ENCODE measurements at places on chromosomes 3 and 15. TPM values are rescaled to one million over a fixed set of nuclear protein-coding genes. Genes with fewer than 3 reads are reported as not detected.

DNA sequence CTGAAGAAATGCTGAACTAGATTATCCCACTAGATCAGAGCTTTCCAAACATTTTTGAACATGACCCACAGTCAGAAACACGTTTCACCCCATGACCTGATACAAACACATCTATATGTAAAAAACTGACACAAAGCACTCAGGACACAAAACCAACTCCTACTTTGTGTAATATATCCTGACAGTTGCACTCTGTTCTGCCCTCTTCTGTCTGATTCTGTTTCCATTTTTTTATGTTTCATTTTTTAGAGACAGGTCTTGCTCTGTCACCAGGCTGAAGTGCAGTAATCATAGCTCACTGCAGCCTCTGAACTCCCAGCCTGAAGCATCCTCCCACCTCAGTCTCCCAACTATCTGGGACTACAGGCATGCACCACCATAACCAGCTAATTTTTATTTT is 15.8 kb upstream of the RFTN1 start:
- DNase-seq = no peak

DNA sequence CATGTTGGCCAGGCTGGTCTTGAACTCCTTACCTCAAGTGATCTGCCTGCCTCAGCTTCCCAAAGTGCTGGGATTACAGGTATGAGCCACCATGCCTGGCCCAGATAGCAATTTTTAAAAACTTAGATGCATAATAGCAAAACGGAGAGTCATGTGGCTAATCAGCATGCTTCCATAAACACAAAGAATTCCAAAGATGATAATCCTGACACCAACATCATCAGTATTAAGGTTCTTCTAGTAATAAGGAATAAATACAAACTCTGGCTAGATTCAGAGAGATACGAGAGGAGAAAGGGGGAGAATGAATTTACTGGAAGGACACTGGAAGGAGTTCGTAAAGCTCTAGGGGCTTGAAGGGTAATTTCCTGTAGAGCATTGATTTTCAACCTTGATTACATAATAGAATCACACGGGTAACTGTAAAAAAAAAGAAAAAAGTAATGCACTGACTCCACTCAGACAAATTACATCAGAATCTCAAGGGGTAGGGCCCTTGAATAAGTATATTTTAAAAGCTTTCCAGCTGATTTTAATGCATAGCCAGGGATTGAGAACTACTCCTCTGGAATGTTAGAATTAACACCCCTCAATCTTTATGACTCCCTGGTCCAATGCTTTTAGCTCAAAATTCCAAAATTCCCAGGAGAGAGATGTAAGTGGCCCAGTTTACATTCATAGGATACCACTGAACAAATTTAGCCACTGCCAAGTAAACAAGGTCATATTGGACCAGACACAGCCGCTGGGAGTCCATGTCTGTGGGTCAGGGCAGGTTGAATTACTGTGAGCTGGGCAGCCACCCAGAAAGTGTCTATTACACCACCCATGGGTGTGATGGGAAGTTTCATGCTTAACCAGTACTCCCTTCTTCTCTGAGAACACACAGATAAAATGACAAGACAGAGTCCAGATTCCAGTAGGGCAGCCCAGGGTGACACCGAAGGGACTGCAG is 243.9 kb downstream of the TBL1XR1 start:
- DNase-seq = no peak

DNA sequence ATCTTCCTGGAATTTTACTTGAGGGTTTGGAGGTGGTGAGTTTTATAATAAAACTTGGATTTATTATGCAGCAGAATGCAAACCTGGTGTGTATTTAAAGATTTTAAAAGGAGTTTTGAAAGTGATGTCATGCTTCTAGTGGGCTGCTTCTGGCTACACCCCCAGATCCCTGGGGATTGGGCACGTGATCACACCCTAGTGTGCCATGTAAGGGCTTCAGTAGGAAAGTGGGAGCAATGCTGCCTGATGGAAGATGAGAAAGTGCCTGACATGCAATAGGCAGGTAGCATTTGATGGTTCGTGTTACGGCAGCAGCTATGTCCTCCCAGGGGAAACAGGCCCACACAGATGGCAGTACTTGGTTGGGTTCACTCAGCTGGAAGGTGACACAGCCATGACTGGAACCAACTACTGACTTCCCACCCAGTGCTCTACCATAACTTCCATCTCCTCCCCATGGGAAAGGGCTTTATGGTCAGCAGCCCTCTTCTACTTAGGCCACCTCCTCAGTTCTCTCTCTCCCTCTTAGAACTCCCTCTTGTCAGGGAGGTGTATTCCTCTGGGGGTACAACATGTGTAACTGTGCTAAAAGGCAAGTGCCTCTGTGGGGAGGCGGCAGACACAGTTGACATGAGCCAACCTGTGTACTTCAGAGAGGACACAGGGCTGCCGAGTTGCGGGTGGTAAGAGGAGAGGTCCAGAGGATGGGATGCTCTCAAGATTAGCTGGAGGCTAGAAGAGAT is 5.6 kb downstream of the ITPKA start:
- no peak for DNase-seq

DNA sequence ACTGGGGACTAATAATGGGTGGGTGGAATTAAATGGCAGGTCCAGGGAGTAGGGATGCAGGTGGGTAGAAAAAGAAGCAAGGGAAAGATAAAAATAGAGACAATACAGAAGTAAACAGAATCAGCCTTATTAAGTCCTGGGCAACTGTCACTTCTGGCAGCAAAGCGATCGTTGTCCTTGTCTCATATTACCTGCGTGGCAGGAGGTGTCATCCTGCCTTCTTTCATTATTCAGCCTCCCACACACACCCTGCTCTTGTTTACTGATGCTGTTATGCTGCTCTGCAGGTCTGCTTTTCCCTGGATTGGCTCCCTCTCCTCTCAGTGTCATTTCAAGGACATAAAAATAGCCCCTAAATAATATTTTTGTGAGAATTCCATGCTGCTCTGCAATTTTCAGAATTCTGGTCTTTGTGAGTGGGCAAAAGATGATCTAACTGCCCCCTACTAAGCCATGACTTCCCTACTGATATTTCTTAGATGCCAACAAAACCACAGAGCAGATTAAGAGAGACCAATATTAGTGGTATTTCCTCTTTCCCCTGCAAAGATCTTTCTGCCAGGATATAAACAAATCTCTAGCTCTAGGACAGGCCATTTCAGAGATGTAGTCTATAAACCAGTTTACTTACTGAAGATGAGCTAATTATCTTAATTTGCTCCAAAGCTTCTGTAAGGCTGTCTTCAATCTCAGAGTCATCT is 8.5 kb downstream of the VEPH1 start:
- DNase-seq = no peak

GRCh38 chr3:62835554-62836236 is 39.5 kb downstream of the CADPS start:
- DNase-seq = no peak

DNA sequence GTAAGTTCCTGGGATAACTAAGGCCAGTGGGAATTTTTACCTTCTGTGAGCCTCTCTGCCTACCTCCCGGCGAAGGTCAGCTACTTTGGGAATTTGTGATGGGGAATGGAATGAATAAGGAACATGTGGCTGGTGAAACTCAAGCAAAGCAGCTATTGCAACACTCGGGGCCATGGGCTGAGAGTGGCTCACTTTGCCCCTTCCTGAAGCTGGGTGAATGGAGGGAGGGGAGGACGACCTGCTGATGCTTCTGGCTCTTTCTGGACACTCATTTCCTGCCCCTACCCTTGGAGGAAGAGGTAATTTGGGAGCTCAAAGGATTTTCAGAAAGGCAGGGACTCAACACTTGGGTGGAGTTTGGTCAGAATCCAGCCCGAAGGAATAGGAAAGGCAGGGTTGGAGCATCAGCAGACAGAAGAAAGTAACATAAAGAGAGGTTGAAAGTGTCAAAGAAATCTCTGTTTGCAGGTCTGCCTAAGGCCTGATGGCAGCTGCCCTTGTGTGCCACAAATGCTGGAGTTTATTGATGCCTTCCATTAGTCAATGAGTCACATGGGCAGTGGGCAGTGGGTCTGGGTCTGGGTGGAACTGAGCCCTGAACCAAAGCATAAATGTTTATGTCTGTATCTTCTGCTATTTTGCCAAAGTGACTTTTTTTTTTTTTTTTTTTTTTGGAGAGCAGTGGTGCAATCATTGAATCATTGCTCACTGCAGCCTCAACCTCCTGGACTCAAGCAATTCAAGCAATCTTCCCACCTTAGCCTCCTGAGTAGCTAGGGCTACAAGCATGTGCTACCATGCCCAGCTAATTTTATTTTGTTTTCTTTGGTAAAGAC is 12.4 kb downstream of the LAMP3 start:
- no peak for DNase-seq

DNA sequence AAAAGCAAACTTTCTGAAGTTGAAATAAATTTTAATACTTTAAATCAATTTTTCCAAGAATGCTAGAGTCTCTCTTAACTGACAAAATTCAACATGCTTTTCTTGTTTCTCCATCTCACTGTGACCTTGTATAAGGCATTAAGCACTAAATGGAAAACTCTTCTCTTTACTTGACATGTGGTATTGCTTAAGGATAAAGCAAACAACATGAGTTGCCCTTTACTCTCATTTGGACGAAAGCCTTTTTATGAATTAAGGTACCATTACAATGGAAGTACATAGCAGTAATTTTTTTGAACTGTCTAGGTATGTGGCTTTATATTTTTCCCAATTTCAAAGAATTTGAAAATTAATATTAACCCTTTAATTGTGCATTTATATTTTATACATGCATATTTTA is 1.4 kb downstream of the STRIT1 start:
- DNase-seq = no peak

Gene SLC2A2
- not detected for polyA plus RNA-seq

Gene NANOGP8
- 0.33 TPM for polyA plus RNA-seq
